Stimulated activated CD4-positive, alpha-beta T cell treated with anti-CD3 and anti-CD28 coated beads, TNF-alpha, amount 100 ng/mL, for 24 hours (primary cell): ENCODE measurements at places on chromosomes 2 and 18.

DNA sequence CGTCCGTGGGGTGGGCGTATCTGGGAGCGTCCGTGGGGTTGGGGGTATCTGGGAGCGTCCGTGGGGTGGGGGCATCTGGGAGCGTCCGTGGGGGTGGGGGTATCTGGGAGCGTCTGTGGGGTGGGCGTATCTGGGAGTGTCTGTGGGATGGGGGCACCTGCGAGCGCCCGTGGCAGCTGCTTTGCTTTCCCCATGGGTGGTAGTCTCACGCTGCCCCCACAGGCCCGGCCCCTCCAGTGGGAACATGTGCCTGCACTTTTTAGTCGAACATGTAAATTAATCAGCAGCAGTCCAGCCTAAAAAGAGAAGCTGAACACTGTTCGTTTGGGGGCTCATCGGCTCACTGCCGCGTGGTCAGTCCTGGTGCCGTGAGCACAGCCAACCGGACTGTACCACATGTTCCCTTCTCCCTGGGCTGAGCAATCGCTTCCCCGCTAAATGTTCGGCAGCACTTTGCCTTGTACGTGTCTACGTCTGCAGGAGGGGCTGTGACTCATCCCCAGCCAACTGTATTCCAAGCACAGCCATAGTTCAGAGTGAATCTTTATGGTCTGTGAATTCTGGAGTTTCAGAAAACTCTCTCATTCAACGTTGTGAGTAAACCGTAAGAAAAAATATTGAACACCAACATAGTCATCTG, 271.5 kb downstream of the AGAP1 start:
- DNase-seq = no peak

GRCh38 chr18:37207343-37207742, 358.3 kb downstream of the CELF4 start:
- no peak for DNase-seq

DNA sequence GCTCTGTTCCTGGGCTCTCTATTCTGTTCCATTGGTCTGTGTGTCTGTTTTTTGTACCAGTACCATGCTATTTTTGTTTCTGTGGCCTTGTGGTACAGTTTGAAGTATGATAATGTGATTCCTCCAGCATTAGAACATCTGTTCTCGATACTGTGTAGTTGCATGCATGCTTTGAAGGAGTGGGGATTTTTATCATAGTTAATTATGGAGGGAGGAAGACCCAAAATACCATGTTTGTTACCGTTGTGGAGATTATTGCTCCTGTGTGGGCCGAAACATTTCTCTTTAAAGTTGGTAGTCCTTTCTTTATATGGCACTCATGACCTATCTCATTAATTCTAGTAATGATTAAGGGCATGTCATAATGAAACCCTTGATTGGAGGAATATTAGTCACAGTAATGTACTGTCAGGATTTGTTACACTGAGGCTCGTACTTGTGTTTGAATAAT, 87.6 kb downstream of the TTC27 start:
- no peak for DNase-seq

GRCh38 chr2:5036256-5036655, 655.9 kb upstream of the SOX11 start:
- DNase-seq = no peak

DNA sequence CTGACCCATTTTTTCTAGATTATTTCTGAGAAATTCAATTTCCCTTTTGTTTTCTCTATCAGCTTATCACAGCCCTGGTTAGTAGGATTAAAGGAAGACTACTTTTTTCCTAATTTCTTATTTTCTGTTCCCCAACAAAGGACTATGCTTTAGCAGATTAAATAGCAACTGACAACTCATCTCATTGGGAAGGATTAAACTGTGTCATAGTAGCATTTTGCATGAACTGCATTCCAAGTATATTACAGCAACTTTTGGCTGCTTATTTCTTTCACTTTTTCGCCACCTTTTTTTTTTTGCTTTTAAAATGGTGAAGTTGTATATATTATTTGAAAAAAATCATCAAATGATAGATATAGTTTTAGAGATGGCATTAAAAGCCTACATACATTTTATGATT, 570.3 kb downstream of the FBXO15 start:
- DNase-seq = no peak

DNA sequence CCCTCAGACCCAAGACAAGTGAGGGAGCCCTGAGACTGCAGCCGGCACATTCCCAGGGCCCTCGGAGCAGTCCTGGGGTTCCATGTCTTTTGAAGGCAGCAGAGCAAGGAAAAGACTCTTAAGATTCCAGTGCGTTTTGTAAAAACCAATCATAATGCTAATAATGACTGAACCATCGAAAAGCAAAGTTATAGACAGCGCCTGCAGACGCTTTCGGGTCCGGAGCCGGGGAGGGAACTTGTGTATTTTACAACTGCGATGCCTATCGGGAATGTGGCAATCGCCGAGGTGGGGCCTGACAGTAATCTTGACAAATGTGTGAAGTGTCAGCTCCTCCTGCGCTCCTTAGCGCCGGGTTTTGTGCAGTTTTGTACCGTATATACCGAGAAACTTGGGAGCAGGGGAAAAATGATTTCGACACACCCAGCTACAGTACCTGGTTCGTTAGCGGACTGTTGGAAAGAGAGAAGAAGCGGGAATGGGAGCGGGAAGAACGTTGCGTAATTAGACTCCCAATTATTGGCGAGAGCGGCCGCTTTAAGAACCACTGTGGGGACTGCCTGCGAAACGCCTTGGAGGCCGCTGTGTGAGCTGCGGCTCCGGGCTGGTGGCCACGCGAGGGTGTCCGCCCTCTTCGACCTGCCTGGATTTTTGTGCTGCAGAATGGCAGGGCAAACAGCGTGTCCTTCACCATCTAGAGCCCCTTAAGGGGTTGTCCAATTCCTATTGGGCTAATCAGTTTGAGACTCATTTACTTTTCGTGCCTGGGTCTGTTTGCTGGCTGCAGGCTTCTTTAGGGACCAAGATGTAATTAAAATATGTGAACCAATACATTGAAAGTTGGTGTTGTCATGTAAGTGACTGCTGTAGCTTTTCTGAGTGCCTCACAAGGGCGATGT, 2.4 kb downstream of the EPAS1 start:
- peak; percentile 6 for DNase-seq

DNA sequence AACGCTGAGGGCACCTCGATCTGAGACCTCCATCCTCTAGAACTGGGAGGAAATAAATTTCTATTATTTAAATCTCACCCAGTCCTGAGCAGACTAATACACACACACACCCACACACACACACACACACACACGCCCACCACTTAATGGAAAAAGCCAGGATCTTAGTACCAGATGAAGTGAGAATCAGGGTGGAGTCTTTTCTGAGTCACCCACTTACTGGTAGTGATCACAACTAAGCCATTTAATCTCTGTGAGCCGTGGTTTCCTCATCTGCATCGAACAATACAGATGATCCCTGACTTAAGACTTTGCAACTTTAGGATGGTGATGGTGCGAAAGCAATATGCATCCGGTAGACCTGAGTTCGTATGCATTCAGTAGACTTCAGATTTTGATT, 18.6 kb downstream of the THNSL2 start:
- no peak for DNase-seq

DNA sequence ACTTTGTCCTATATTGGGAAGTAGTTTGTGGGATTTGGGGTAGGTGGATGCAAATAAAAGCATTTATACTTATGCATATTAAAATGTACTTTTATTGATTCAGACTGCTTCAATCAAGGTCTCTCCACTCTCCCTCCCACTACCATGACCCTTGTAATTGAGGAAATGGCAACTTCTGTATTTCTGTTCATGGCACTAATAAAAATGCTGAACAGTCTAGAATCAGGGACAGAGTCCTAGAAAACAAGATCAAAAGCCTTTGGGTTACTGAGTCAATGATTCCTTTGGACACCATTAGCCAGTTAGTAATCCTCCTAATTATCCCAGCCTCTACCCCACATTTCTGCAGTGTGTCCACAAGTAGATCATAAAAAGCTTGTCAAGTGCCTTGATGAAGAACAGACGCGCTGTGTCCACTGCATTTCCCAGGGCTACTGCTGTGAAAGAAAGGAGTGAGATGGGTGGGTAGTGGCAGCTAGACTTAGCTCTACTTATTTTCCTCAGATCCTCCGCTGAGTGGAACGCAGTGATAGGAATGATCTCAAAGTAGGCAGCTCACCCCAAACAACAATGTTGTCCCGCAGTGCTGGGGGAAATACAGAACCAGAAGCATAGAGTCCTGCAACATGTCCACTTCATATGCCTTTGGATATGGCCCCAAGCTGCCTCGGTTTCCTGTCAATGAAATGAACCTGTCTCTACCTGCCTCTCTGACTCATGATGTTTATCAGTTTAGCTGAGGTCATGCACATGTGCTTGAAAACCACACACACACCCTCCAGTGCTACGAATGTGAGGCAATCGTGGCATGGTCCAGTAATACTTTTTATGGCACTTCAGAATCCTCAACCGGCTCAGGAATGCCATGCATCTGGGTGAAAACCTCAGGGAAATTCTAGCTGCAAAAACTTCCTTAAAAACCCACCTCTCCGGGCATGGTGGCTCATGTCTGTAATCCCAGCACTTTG, 115.5 kb downstream of the COL6A3 start:
- no peak for DNase-seq

DNA sequence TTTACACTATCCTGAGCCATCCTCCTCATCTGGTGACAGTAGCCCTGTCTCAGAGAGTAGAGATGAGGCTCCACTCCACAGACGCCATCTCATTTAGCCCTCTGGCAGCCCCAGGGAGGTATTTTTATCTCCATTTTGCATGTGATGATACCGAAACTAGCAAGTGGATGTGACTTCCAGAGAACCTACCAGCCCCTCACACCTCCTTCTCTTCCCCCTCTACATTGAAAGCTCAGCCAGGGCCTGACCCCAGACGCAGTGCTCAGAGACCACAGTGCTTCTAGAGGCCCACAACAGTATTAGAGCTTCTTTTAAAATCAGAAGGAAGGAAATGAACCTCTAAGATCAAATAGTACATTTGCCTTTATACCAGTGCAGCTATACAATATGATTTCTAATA, 8.3 kb downstream of the GYPC start:
- DNase-seq = no peak

GRCh38 chr18:21820033-21820810, 79.6 kb downstream of the MIB1 start:
- DNase-seq = no peak

GRCh38 chr2:39492716-39493115, 55.6 kb upstream of the MAP4K3 start:
- no peak for DNase-seq

DNA sequence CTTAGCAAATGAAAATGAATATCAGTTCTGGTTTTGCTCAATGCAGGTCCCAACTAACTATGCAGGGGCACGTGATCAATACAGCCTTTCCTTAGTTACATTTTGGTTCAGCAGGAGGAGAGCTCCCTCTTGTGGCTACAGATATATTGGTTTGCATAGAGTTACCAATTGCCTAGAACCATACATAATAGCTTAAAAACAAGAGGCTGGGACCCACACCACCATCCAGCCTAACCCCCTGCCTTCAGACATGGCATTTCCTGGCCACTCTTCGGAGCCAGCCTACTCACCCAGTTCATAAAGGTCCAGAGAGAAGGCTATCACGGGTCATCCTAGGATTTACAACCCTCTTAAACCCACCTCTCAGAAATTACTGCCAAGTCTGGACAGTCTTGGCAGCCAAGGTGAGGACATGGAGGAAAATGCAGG, 10.5 kb downstream of the CCDC93 start:
- peak; percentile 48 for DNase-seq

DNA sequence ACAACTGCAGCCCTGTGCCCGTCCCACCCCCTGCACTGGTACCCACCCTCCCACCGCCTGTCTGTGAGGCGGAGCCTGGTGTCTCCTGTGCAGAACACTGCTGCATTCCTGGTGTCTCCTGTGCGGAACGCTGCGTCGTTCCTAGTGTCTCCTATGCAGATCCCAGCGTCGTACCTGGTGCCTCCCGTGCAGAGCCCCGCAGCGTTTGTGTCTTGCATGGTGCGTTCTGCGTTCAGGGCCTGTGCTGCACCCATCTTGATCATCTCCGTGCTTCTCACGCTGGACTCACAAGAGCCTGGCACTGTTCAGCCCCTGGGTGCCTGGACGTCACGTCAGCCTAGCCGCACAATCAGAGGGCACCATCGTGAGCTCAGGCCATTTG, 248.6 kb upstream of the SALL3 start:
- no peak for DNase-seq

- no peak for DNase-seq
These were observed at the start of gene SERPINB5 for GRCh38 chr18:63476668-63477067. Gene SERPINB5, plus strand, starts transcription at chr18:63476958. Its CDS starts 7,471 bp downstream, at chr18:63484429.

DNA sequence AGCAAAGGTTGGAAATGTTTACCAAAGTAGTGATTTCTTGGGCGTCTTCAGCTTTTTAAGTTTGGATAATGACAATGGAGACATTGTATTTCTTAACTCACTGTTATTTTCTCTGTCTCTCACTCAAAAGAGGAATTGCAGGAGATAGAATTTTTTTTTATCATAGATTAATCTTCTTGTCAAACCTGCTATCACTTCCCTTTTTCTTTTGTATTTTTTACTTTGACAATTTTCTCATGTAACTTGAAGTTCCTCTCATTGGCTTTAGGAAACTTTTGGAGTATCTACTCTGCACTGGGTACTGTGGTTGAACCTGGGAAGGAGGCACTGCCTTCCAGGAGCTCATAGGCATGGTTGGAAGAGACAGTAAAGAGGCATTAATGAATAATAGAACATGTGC, 489.1 kb downstream of the CNTNAP5 start:
- DNase-seq = no peak

- no peak for DNase-seq
These were observed 15.8 kb downstream of the ATF2 start for GRCh38 chr2:175152242-175152641.

- no peak for DNase-seq
These were observed 98.6 kb downstream of the SPIRE1 start for GRCh38 chr18:12559319-12559718.

- DNase-seq = no peak
These were observed 297.6 kb upstream of the SKOR2 start for GRCh38 chr18:47549021-47549540.

- no peak for DNase-seq
These were observed 33.6 kb downstream of the DGKD start for GRCh38 chr2:233387667-233388528.

GRCh38 chr18:79117385-79117784, 48.2 kb downstream of the ATP9B start:
- DNase-seq = no peak

- no peak for DNase-seq
These were observed 414.0 kb downstream of the ERBB4 start for GRCh38 chr2:212124598-212124997.

- DNase-seq = no peak
These were observed 115.9 kb upstream of the SYT4 start for GRCh38 chr18:43393174-43393573.

DNA sequence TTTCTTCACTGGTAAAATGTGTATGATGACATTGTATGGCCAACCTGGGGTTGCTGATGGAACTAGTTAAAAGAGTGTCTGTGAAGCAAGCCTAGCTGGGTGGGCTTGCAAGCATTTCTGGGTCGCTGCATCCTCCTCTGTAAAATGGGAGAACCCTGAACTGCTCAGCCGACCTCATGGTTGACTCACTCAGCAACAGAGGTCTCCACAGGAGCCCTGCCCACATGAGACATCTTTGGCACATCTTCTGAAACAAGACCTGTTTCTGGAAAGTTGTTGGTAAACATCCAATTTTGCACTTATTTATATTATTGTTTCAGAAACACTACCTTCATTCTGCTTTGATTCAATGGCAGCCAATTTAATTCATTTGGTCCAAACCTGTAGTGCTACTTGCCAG, 52.6 kb downstream of the BCL11A start:
- DNase-seq = no peak
